ENCODE measurements at places on chromosomes 12 and 14.

DNA sequence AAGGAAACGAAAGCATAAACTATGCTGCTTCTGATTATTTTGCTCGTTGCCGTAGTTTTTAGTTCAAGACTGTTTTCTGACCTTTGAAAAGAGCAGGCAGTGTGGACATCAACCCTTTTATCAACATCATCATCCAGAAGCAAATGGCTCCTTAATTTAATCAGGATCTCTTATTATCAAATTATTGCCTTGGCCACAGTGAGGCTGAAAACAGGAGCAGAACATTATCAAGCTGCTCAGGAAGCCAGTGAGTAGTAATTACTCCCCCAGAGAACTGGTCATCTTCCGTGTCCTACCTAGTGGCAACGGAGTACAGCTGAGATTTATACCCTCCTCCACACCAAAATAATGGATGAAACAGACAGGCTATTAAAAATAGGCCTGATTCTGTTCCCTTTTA, 2.2 kb upstream of the DIABLO start:
- no peak for DNase-seq

- no peak for DNase-seq
These were observed 219.1 kb upstream of the C14orf180 start for GRCh38 chr14:104360501-104360900.

GRCh38 chr14:88612981-88613380, 50.1 kb downstream of the ZC3H14 start:
- no peak for DNase-seq

DNA sequence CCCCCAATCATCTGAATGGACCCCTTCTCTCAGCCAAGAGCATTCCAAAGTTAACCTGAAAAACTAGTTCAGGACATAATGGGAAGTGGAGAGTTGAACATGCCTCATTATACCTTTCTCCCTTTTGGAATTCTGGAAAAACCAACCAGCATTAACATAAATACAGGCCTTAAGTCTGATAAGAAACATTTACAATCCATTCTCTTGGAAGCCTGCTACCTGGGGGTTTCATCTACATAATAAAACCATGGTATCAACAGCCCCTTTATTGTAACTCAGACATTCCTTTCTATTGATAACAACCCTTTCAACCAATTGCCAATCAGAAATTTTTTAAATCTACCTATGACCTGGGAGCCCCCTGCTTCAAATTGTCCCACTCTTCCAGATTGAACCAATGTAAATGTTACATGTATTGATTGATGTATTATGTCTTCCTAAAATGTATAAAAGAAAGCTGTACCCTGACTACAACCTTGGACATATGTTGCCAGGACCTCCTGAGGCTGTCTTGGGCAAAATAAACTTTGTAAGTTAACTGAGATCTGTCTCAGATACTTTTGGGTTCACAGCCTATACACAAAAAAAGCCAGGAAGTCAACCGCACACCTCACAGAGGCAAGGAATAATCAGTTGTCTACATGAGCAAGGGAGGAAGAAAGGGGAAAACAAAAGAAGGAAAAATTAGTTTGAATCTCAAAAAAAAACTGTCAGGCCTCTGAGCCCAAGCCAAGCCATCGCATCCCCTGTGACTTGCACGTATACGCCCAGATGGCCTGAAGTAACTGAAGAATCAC, 17.6 kb upstream of the SSTR1 start:
- no peak for DNase-seq

- DNase-seq: no peak
These were observed 160.1 kb downstream of the NUAK1 start for GRCh38 chr12:105978686-105979085.

GRCh38 chr12:106133136-106134087, 5.3 kb downstream of the NUAK1 start:
- DNase-seq: no peak

Measured in hematopoietic multipotent progenitor cell treated with erythropoietin and hydrocortisone succinate and interleukin-3 and kit ligand, for 15 days (in vitro differentiated cells).